ENCODE measurements at places on chromosomes 16 and 17. TPM values are rescaled to one million over a fixed set of nuclear protein-coding genes. Genes with fewer than 3 reads are reported as not detected.

Gene CHST4
- not detected for total RNA-seq

Gene GFAP
- not detected for total RNA-seq

DNA sequence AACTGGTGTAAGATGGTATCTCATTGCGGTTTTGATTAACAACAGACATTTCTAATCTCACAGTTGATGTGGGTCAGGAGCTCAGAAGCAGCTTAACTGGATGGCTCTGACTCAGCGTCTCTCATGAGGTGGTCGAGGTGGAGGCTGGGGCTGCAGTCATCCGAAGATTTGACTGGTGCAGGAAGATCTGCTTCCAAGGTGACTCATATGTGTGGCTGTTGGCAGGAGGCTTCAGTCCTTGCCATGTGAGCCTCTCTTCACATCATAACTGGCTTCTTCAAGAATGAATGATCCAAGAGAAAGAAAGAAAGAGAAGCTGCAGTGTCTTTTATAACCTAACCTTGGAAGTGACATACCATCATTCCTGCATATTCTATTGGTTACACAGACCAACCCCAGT is 376.1 kb downstream of the SEC14L1 start:
- DNase-seq = no peak
- no peaks in the 10 kb centered on the region for H3K27me3 ChIP-seq
- H3K4me1 ChIP-seq = no peaks in the 10 kb centered on the region
- H3K27ac ChIP-seq = no peak overlapping the region
- no peaks in the 10 kb centered on the region for H3K36me3 ChIP-seq

- H3K27me3 ChIP-seq = peaks cover 17% of the 10 kb centered on the region
- H3K27ac ChIP-seq = no peak overlapping the region
- DNase-seq = peak; percentile 36
- H3K36me3 ChIP-seq = no peaks in the 10 kb centered on the region
- no peak overlapping the region for H3K4me3 ChIP-seq
- peaks cover 5% of the 10 kb centered on the region for H3K4me1 ChIP-seq
Observed at GRCh38 chr17:76872221-76872873, 4.1 kb downstream of the MGAT5B start.

DNA sequence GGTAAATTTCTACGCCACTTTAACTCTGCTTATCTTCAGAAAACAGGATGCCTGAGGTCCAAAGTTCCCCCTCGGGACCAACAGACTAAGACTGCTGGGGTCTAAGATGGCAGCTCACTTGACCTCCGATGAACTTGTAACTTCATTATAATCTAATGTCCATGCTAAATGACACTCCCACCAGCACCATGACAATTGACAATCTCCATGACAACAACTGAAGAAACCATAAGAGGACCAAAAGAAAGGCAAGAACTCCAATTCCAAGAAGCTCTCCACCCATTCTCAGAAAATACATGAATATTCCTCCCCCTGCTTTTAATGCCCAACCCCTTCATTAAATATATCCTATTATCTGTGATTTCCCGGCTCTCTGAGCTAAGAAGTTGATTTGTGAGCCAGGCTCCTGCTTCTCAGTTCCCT is 7.5 kb downstream of the CCL4 start:
- H3K4me3 ChIP-seq = no peak overlapping the region
- DNase-seq = no peak
- H3K4me1 ChIP-seq = no peaks in the 10 kb centered on the region
- no peaks in the 10 kb centered on the region for H3K36me3 ChIP-seq
- H3K27ac ChIP-seq = no peak overlapping the region

GRCh38 chr16:26717826-26718225 is 348.9 kb upstream of the C16orf82 start:
- peak; percentile 40 for DNase-seq
- H3K36me3 ChIP-seq = no peaks in the 10 kb centered on the region
- H3K27ac ChIP-seq = no peak overlapping the region
- H3K4me1 ChIP-seq = peaks cover 4% of the 10 kb centered on the region
- H3K27me3 ChIP-seq = no peaks in the 10 kb centered on the region

DNA sequence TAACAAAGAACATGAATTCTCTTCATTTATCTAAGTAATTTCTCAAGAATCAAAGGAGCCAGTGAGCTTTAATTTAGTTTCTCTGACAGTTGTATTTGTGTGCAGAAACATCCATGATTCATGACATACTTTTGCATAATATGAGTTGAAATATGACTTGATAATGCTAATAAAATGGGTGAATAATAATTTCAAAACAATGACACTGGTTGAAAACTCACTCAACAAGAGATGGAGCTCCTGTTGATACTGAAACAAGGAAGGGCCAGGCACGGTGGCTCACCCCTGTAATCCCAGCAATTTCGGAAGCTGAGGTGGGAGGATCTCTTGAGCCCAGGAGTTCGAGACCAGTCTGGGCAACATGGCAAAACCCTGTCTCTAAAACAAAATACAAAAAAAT is 147.0 kb downstream of the MAP2K6 start:
- no peak for DNase-seq
- no peaks in the 10 kb centered on the region for H3K36me3 ChIP-seq
- H3K4me3 ChIP-seq = no peak overlapping the region
- H3K4me1 ChIP-seq = no peaks in the 10 kb centered on the region
- H3K27ac ChIP-seq = no peak overlapping the region

DNA sequence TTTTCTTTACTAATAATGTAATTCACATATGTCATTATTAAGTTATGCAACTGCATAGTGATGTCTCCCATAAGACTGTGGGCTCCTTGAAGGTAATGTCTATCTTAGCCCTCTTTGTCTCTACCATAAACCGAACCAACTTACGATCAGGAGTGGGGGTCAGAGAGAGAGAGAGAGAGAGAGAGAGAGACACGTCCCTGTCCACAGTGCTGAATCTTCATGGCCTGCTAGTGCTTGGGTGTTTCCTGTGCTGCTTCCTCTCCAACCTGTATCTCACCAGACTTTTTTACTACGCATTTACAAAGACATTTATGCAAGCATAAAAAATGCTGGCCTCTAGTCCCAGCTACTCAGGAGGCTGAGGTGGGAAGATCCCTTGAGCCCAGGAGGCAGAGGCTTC is 52.2 kb upstream of the HAPSTR1 start:
- H3K4me3 ChIP-seq = no peak overlapping the region
- no peaks in the 10 kb centered on the region for H3K36me3 ChIP-seq
- H3K27ac ChIP-seq = no peak overlapping the region
- no peaks in the 10 kb centered on the region for H3K27me3 ChIP-seq

DNA sequence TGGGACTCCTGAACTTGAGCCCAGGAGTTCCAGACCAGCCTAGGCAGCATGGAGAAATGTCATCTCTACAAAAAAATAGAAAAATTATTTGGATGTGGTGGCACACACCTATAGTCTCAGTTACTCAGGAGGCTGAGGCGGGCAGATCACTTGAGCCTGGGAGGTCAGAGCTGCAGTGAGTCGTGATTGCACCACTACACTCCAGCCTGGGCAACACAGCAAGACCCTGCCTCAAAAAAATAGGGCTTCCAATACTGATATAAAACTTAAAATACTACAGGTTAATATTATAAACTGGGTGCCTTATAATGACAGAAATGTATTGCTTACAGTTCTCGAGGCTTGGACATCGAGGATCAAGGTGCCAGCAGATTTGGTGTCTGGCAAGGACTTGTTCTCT is 10.6 kb downstream of the CES2 start:
- no peak overlapping the region for H3K4me3 ChIP-seq
- no peak overlapping the region for H3K27ac ChIP-seq
- H3K36me3 ChIP-seq = peaks cover 24% of the 10 kb centered on the region
- no peaks in the 10 kb centered on the region for H3K27me3 ChIP-seq
- H3K4me1 ChIP-seq = no peaks in the 10 kb centered on the region

GRCh38 chr16:26554030-26554429 is 512.7 kb upstream of the C16orf82 start:
- H3K4me1 ChIP-seq = no peaks in the 10 kb centered on the region
- H3K36me3 ChIP-seq = no peaks in the 10 kb centered on the region
- H3K27me3 ChIP-seq = peaks cover 16% of the 10 kb centered on the region
- no peak overlapping the region for H3K27ac ChIP-seq
- no peak for DNase-seq
- no peak overlapping the region for H3K4me3 ChIP-seq

GRCh38 chr17:14744761-14745473 is 444.0 kb downstream of the HS3ST3B1 start:
- DNase-seq = no peak
- no peak overlapping the region for H3K4me3 ChIP-seq
- no peaks in the 10 kb centered on the region for H3K4me1 ChIP-seq
- H3K27ac ChIP-seq = no peak overlapping the region
- no peaks in the 10 kb centered on the region for H3K36me3 ChIP-seq

- no peaks in the 10 kb centered on the region for H3K4me1 ChIP-seq
- H3K27ac ChIP-seq = no peak overlapping the region
- H3K36me3 ChIP-seq = peaks cover 10% of the 10 kb centered on the region
- no peaks in the 10 kb centered on the region for H3K27me3 ChIP-seq
- no peak for DNase-seq
Observed at GRCh38 chr17:78682363-78682762, 99.7 kb downstream of the CYTH1 start.

DNA sequence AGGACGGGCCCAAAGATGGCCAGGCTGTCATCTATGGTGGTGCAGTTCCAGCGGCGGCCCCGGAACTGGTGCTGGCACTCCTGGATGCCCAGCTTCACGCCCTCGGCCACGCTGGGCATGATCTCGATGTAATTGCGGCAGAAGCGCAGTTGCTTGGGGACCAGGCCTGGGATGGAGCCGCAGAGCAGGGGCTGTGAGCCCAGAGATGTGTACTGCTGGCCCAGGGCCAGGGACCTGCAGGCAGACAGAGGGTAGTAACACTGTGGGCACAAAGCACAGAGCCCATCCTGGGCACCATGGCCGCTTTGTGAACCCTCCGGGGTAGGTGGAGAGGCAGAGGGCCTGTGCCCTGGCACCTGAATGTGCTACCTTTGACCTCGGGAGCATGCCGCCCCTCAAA is 44.8 kb downstream of the WNT3 start:
- DNase-seq = no peak
- H3K4me1 ChIP-seq = no peaks in the 10 kb centered on the region
- H3K36me3 ChIP-seq = no peaks in the 10 kb centered on the region
- no peak overlapping the region for H3K27ac ChIP-seq
- H3K4me3 ChIP-seq = no peak overlapping the region

DNA sequence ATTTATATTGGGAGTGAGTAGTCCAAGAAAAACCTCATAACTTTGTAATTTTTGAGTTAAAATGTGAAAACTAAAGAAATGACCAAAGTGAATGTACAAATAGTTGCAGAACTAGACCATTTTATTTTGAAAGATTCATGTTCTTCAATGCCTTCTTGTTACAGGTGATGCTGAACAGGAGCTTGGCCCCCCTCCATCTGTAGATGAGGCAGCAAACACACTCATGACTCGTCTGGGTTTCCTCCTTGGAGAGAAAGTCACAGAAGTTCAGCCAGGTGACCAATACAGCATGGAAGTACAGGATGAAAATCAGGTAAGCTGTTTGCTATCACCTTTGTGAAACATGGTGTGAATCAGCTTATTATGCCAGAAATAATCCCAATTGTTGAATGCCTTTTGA is 227.8 kb downstream of the TANC2 start:
- H3K27me3 ChIP-seq = no peaks in the 10 kb centered on the region
- H3K4me3 ChIP-seq = no peak overlapping the region
- H3K4me1 ChIP-seq = no peaks in the 10 kb centered on the region

GRCh38 chr17:48555258-48556228 is 10.6 kb upstream of the HOXB2 start:
- no peaks in the 10 kb centered on the region for H3K27me3 ChIP-seq
- H3K4me1 ChIP-seq = peaks cover 42% of the 10 kb centered on the region
- H3K36me3 ChIP-seq = peaks cover 14% of the 10 kb centered on the region
- peak overlapping the region; percentile 81 for H3K27ac ChIP-seq
- H3K4me3 ChIP-seq = peak overlapping the region; percentile 47

Data from A673 (cell line).